Kidney glomerular epithelial cell (primary cell): ENCODE measurements at places on chromosomes 7 and 10.

DNA sequence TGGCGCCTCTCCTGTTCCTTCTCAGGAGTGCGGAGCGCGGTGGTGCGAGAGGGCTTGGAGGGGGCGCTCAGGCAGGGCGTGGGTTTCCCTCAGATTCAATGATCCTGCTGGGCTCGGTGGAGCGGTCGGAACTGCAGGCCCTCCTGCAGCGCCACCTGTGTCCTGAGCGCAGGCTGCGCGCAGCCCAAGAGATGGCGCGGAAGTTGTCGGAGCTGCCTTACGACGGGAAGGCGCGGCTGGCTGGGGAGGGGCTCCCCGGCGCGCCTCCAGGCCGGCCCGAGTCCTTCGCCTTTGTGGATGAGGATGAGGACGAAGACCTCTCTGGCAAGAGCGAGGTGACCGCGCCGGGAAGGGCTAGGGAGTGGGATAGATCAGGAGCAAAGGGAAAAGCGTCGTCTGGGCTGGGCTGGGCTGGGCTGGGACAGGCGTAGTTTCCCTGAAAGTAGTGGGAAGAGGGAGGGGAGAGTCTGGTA, 17.0 kb downstream of the FAM131B start:
- DNase-seq = peak; percentile 23

DNA sequence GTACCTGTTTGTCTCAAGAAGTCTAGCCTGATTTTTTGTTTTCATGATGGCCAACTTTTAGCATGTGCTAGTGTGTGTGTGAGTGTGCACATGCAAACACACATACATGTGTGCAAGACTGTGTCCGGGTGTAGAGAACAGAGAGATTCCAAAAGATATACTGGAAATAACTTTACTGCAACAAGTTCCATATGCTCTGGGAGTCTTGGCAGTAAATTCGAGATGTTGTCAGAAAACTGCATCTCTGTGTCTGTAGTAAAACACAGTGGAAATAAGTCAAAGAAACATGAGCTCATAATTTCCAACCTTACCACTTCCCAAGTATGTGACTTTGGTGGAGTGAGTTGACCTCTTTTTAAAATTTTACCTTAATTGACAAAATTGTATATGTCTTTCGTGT, 950.8 kb upstream of the C7orf33 start:
- no peak for DNase-seq

GRCh38 chr7:68504716-68505115, 1093.6 kb upstream of the AUTS2 start:
- DNase-seq = no peak

DNA sequence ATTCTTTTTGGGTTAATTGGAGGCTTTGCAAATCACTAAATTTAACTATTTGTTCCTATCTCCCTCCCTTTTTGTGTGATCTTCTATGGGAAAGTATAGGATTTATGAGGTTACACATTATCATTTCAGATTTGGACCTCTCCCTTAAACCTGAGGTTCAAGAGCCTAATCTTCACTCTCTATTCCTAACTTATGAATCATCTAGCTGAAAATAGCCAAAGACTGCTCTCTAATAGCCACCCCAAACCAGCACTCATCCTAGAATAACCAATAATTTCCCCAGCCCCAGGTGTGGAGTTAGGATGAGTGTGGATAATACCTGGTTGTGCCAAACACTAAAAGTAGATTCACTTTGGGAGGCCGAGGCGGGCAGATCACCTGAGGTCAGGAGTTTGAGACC, 499.2 kb downstream of the GFRA1 start:
- no peak for DNase-seq

- no peak for DNase-seq
Observed at GRCh38 chr10:99394761-99395386, 35.5 kb downstream of the GOT1 start.
